Peyer's patch (tissue), 4 donors: ENCODE measurements at places on chromosomes 6 and 20. TPM values are rescaled to one million over a fixed set of nuclear protein-coding genes. Genes with fewer than 3 reads are reported as not detected.

- DNase-seq, result no peak
These were observed 244.2 kb downstream of the HIVEP2 start for GRCh38 chr6:142700671-142701312.

The GPX5 gene
- not detected for total RNA-seq

The ATP9A gene
- 73.1 TPM for total RNA-seq

- DNase-seq, result no peak
These were observed 174.0 kb downstream of the AIG1 start for GRCh38 chr6:143234734-143235133.

- no peak for DNase-seq
These were observed 776 bp downstream of the PPIL1 start for GRCh38 chr6:36873612-36874442.

DNA sequence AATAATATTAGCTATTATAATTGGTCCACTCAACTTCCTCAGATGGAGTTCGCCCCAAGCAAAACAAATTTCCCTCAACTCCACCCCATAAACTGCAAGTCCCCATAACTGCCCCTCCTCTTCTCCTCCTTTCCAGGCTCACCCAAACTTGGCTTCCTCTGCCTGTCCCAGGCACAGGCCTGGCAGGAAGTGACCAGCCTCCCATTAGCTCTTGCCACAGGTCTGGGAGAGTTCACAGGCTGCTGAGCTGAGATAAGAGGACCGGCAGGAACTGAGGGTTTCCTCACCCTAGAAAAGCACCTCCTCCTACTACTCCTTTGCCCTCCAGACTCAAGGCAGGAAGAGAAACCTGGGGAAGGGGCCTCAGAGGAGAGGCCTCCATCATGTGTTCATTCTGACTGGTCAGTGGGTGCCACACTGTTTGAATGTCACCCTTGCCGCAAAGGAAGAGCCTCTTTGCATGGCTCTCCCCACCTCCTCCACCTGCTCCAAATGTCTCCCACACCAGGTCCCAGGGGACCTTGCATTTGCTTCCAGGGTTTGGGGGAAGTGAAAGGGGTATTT lies 24.5 kb upstream of the SMIM29 start:
- DNase-seq, result no peak

DNA sequence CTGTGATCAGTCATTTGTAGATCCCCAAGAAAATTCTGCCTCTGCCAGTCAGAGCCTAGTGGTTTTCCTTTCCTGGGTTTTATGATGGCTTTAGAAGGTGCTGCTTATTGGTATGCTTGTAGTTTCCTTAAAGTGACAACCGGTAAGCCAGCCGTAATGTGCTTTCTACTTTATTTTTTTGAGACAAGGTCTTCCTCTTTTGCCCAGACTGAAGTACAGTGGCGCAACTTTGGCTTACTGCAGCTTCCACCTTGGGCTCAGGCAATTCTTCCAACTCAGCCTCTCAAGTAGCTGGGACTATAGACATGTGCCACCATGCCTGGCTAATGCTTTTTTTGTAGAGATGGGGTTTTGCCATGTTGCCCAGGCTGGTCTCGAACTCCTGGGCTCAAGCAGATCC lies 23.5 kb downstream of the MCM8 start:
- no peak for DNase-seq

The TRIM39 gene
- 10.7 TPM for total RNA-seq

The PAK5 gene
- total RNA-seq, result not detected

DNA sequence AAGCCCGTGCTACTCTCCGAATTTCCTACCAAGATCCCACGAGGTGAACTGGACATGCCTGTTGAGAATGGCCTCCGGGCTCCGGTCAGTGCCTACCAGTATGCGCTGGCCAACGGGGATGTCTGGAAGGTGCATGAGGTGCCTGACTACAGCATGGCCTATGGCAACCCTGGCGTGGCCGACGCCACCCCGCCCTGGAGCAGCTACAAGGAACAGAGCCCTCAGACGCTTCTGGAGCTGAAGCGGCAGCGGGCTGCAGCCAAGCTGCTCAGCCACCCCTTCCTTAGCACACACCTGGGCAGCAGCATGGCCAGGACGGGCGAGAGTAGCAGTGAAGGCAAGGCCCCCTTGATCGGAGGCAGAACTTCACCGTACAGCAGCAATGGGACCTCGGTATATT lies 8.0 kb upstream of the FAM83D start:
- no peak for DNase-seq

The FAM209B gene
- not detected for total RNA-seq

- no peak for DNase-seq
These were observed 38.0 kb downstream of the PHIP start for GRCh38 chr6:79040083-79040482.
